ENCODE measurements at places on chromosomes 2 and 18.

GRCh38 chr18:32906506-32907310 is 133.9 kb upstream of the KLHL14 start:
- DNase-seq: no peak

- no peak for DNase-seq
Measured at GRCh38 chr2:73746015-73746876, 9.1 kb upstream of the TPRKB start.

DNA sequence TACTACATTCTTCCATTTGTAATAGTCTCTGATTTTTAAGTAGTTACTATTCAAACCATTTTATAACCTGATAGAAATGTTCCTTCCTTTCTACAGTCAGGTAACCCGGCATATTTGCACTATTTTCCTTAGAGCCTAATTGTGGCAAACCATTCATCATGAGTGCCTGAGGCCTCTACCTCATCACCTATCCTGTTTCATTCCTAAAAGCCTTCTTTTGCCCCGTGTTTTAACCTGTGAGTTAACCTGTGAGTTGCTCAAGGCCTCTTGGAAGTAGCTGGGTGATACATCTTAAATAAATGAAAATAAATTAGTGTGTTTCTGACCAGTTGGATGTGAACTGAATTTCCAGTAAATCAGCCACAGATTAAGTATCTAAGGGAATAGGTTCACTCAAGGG is 6.5 kb upstream of the KLHL29 start:
- no peak for DNase-seq

- no peak for DNase-seq
Measured at GRCh38 chr2:3117650-3118216, 259.9 kb downstream of the EIPR1 start.

- DNase-seq: no peak
Measured at GRCh38 chr2:215320102-215320501, 8.2 kb downstream of the ATIC start.

- DNase-seq: no peak
Measured at GRCh38 chr2:66634784-66635183, 199.9 kb downstream of the MEIS1 start.
